ENCODE measurements at places on chromosomes 2 and 18.

GRCh38 chr2:72806280-72806945 lies 19.4 kb downstream of the EXOC6B start:
- no peak for DNase-seq

DNA sequence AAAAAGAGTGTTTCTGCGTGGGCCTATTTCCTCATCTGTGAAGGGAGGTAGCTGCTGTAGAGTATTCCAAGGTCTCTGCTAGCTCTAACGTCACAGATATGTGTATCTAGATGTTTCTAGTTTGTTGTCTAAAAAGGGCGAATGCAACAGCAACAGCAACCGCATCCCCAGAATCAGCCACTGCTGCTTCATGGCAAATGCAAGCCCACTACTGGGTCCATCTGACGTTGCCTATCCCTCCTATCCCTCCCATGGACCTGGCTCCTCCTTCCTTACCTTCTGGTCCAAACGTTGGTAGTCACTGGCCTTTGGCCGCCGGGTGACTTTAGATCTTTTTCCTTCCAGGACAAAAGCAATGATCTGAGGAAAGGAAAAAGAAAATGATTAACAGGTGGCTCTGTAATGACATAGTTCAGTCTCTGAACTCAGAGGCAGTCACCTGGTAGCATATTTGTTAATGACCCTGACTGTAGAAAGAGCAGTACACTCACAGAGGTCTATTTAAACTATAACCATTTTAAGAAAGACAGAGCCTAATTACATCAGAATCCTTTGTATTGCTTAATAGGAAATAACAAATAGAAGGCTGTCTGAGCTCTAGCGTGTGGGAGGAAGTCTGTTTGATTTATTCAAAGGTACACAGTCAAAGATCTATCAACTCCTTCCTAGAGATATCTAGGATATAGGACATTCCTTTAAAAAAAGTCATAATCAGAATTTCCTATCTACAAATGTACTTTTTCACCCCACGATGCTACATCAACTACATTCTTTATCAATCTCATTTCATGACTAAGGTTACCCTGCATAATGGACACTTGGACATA lies 2.9 kb downstream of the TGOLN2 start:
- no peak for DNase-seq

- no peak for DNase-seq
Observed at GRCh38 chr2:86221066-86221684, 21.9 kb downstream of the MRPL35 start.

- DNase-seq: no peak
Observed at GRCh38 chr18:78699499-78699898, 280.1 kb upstream of the SALL3 start.

- DNase-seq: no peak
Observed at GRCh38 chr2:107553539-107553938, 273.2 kb upstream of the RGPD4 start.

- no peak for DNase-seq
Observed at GRCh38 chr2:126803434-126803775, 95.3 kb upstream of the TEX51 start.

GRCh38 chr2:112949456-112949855 lies 28.4 kb upstream of the IL36G start:
- no peak for DNase-seq

DNA sequence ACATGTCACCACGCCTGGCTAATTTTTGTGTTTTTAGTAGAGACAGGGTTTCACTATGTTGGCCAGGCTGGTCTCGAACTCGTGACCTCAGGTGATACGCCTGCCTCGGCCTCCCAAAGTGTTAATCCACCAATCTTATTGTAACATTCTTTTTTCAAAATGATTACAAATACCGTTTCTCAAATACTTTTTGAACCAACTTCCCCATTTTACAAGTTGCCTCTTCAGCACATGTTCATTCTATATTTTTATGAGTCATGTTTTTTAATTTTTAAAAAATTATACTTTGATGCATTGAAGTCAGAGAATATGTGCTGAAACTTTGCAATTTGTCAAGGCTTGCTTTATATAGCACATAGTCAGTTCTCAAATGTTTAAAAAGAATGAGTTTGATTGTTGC lies 58.2 kb downstream of the QPCT start:
- no peak for DNase-seq

DNA sequence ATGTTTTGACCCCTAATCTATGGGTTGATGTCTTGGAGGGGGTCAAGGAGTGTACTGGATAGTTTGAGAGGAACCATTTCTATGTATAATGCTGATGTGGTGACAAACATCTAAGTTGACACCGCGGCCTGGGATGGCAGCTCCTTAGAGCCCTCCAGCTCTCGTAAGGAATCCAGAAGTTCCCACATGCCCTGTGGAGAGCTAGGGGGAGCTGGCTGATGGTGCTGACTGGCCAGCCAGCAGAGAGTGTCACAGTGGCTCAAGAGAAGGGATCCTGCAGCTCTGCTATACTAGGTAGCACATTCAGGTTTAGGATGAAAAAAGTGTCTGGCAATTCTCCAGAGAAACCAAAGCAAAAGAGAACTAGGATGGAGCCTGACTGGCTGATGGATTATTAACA lies 842.2 kb upstream of the VRK2 start:
- DNase-seq: no peak

- DNase-seq: no peak
Observed at GRCh38 chr2:27810455-27810854, 38.9 kb downstream of the MRPL33 start.

GRCh38 chr2:130912471-130912870 lies 75.8 kb downstream of the ARHGEF4 start:
- no peak for DNase-seq

GRCh38 chr2:135055182-135055786 lies 3.2 kb downstream of the RAB3GAP1 start:
- DNase-seq: no peak

GRCh38 chr2:73112026-73112912 lies 479 bp downstream of the RAB11FIP5 start:
- no peak for DNase-seq

DNA sequence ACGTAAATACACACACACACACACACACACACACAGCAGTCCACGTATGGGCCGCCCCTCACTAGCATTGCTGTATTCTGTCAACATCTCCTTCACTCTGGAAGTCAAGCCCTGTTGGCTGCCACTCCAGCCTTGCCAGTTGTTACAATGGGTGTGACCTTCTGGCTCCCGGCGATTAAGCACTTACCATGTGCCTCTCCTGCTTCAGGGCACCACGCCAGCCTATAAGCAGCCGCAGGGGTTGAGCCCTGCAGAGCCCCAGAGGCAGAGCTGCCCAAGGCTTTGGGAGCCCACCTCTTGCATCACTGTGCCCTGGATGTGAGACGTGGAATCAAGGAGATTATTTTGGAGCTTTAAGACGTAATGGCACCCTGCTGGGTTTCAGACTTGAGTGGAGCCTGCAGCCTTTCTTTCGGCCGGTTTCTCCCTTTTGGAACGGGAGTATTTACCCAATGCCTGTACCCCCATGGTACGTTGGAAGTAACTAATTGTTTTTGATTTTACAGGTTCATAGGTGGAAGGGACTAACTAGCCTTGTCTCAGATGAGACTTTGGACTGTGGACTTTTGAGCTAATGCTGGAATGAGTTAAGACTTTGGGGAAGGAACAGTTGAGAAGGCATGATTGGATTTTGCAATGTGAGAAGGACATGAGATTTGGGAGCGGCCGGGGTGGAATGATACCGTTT lies 54.5 kb upstream of the ROCK2 start:
- no peak for DNase-seq

DNA sequence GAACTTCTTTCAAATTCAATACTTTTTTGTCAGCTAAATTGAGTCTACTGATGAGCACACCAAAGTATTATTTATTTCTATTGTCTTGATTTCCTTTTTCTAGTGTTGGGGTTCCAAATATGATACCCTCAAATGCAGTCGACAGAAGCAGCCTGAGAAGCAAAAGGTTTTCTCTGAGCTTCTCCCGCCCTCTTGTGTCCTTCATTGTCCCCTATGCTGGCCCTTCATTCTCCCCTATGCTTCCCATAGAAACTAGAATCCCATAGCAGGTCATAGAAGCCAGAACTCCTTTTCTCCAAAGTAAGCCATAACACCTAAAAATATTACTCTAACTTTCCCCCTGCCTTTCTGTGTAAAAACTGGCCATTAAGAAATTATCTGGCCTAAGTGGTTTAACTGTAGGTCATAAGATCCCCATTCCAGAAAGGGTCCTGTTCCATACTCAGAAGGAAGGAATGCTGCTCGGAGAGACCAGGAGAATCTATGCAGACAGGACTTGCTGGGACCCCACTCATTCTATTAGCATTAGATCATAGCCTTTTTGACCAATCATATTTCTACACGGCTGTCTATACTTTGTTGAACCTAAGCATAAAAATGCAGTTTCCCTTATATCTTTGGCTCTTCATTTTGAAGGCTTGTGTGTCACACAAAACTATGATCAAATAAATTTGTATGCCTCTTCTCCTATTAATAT lies 764.6 kb upstream of the PKDCC start:
- no peak for DNase-seq

DNA sequence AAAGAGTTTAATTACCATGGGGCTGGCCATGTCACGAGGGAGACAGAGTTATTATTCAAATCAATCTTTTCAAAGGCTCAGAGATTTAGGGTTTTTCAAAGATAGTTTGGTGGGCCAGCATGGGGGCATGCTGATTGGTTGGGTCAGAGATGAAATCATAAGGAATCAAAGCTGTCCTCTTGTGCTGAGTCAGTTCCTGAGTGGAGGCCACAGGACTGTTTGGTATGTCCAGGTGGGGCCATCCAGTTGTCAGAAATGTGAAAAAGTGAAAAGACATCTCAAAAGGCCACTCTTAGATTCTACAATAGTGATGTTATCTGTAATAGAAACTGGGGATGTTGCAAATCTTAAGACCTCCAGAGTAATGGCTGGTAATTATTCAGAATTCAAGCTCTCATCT lies 288.6 kb downstream of the EN1 start:
- no peak for DNase-seq

DNA sequence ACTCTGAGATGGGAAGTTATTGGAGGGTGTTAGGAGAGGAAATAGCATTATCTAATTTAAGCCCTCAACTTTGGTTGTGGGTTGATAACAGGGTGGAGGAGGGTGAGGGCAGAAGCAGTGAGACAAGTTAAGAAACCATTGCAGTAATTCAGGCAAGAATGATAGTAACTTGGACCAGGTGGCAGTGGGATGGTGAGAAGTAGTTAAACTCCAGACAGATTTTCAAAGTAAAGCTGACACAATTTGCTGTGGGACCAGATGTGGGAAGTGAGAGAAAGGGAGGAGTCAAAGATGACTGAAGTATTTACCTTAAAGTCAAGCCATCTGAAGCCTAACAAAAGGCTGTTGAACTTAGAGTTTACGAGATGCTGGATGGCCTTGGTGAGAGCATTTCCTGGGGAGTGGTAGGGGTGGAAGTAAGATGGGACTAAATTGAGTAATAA lies 163.2 kb upstream of the KLF7 start:
- DNase-seq: no peak

GRCh38 chr18:46352520-46353250 lies 248.5 kb downstream of the HAUS1 start:
- DNase-seq: no peak

DNA sequence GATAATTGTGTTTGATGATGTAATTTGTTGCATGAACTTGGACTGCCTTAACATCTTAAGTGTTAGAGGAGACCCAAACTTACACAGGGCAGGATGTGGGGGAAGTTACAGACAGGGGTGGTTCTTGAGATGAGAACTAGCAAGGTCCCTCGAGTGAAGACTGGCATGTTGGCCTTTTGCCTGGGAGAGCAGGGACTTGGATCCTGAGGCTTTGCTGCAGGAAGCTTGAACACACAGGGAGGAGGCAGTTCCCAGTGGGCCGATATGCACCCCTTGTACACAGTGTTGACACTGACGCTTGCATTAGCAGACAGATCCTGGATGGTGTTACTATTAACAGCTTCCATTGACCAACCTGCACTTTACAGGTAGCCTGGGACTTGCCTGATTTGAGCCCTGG lies 47.5 kb downstream of the CHRNA1 start:
- DNase-seq: no peak

DNA sequence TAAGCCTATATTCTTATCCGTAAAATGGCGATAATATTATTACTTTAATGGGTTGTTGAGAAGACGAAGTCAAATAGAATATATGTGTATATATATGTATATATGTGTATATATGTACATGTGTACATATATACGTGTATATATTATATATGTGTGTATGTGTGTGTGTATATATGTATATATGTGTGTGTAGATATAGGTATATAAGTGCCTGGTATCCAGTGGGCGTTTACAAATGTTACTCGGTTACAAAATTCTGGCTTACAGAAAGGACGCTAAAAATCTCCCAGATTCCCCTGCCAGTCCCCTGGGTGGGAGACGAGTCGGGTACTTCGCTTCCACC lies 295 bp upstream of the MTX2 start:
- no peak for DNase-seq

DNA sequence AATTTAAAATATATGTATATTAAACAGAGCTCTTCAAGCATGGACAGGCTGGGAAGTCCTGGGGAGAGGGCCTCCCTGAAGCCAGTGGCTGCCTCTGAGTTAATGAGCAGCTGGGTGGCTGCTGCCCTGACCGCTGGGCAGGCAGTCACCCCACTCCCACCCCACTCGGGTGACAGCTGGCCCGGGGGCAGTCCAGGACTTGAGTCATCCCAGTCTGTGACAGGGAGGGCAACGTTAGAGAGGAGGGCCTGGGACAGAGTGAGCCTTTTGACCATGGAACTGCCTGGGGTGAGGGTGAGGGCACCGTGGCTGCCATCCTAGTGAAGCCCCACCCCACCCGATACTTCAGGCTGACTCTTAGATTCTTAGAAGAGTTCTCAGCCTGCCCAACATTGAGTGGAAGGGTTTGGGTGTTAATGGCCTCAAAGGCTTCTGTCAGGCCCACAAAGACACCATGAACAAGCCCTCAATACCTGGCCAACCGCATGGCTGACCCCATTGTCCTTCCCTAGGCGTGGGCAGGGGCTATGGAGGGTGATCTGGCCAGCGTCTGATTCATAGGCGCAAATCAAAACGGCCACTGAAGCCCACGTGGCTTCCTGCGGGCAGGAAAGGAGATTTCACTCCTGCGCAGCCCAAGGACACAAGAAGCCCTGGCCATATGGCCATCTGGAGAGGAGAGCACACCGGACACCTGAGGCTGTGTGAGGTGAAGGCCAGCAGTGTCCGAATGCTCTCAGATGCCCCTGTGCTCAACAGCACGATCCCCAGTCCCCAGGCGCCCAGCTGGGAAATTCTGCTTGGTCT lies 47.5 kb downstream of the MRPS5 start:
- no peak for DNase-seq

- DNase-seq: no peak
Observed at GRCh38 chr2:144489315-144489916, 30.5 kb downstream of the ZEB2 start.

DNA sequence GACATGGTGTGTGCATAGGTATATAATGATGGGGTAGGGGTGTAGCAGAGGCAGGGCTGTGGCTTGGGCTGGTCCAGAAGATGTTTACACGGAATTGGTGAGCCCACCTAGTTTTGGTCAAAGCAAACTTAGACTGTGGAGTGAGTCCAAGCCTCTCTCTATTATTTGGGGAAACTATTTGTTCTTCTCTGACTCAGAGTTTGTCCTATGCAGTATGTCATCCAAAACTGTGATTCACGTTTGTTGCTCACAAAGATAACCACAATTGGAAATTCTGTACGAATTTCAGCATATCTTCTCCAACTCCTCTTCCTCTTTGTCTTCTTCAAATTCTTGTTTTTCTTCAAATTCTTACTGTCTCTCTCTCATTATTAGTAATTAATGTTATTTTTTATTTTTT lies 292.9 kb downstream of the XIRP2 start:
- DNase-seq: no peak
